Left lung (tissue), 14 donors: ENCODE measurements at places on chromosomes 2 and 18. TPM values are rescaled to one million over a fixed set of nuclear protein-coding genes. Genes with fewer than 3 reads are reported as not detected.
A peak's percentile ranks its signal among the peaks of the same experiment; 100 is the strongest.

Gene CXCR1
- 0.07 TPM for polyA plus RNA-seq

DNA sequence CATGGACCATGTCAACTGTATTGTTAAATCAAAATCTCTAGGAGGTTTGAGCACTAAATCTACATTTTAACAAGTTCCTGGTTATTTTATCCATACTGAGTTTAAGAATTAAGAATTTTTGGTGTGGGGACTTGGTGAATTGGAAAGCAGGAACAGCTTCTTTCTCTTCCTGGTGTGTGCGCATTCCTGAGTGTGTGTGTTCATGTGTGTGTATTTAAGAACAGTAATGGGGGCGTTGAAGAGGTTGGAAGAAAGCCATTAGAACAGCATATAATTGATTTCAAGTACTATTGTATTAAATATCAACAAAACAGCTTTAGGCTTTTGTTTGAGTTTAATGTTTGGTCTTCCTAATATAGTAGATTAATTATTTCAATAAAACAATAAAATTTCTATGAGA, 801.3 kb upstream of the ID2 start:
- DNase-seq = no peak

DNA sequence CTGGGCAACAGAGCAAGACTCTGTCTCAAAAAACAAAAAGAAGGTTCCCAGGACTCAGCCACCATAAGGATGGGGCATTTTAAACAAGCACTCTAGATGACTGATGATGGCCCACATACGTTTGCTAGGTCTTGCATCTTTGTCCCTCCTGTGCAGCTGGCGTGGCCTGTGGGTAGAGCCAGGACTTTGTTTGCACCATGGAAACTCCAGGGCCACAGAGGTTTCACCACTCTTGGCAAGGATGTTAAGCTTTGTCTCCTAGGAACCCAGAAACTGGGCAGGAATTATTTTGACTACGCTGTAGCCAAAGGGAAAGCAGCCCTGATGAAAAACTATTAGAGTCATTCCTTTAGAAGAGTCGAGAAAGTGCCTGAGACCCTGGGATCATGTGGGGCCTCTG, 75.3 kb upstream of the STPG4 start:
- DNase-seq = no peak

GRCh38 chr2:160203422-160203821, 3.4 kb upstream of the ITGB6 start:
- DNase-seq = no peak

DNA sequence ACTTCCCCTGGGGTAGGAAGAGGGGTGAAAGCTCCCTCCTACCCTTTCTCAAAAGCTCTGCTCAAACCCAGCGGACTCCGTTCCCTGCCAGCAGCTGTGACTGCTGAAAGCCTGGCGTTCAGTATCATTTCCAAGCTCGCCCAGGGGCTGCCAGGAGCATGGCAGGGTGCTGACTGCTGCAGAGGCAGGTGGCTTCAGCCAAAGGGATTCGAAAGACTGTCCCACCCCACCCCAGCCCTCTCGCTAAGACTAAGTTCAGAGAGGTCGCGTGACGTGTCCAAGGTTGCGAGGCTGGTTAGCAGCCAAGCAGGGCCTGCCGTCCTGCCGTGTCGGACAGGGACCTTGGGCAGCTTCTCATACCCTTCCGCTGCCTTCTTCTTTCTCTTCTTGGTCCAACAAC, 72.3 kb upstream of the RAB12 start:
- no peak for DNase-seq

DNA sequence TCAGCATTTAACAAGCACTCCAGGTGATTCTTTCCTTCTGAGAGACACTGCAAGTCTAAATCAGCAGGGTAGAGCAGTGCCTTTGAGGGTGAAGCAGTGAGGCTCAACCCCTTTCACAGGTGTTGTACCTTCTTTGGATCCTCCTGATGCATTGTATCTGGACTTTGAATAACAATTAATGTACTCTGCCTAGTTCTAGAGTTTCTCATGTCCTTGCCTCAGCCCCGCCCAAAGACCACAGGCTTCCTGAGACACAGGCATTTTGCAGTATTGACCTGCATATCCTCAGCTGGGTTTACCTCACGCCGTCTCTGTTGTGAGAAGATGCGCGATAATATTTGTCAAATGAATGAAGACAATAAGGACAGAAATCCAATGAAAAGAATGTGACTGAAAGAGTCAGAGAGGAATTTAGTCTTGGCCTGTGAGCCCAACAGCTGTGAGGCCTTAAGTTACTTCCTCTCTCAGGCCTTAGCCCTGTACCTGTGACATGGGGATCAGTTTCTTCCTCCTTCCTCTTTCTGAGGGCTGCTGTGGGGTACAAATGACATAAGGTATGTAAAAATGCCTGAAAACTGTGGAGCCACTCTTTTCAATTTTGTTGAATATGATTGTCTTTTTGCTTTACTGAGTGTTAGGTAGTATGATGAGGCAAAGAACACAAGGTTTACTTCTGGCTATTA, 43.7 kb downstream of the WIPF1 start:
- no peak for DNase-seq

GRCh38 chr18:35289727-35290093, 319 bp downstream of the ZSCAN30 start:
- DNase-seq = peak; percentile 40
